Activated naive CD8-positive, alpha-beta T cell treated with anti-CD3 and anti-CD28 coated beads for 36 hours (primary cell): ENCODE measurements at places on chromosomes 7 and 10. TPM values are rescaled to one million over a fixed set of nuclear protein-coding genes. Genes with fewer than 3 reads are reported as not detected.

The MCM10 gene
- total RNA-seq: 89.3 TPM

The SPOCK2 gene
- 136 TPM for total RNA-seq

The COL28A1 gene
- total RNA-seq: not detected

The LARP4B gene
- 114 TPM for total RNA-seq

The ZNF783 gene
- total RNA-seq: 16.2 TPM

The C7orf57 gene
- total RNA-seq: 1.1 TPM

The IDI2 gene
- not detected for total RNA-seq

- DNase-seq: no peak
- no peak overlapping the region for H3K4me3 ChIP-seq
- H3K4me1 ChIP-seq: no peaks in the 10 kb centered on the region
- H3K36me3 ChIP-seq: no peaks in the 10 kb centered on the region
- peaks cover 3% of the 10 kb centered on the region for H3K27me3 ChIP-seq
These were observed 29.9 kb downstream of the CDK14 start for GRCh38 chr7:90626013-90626412.

DNA sequence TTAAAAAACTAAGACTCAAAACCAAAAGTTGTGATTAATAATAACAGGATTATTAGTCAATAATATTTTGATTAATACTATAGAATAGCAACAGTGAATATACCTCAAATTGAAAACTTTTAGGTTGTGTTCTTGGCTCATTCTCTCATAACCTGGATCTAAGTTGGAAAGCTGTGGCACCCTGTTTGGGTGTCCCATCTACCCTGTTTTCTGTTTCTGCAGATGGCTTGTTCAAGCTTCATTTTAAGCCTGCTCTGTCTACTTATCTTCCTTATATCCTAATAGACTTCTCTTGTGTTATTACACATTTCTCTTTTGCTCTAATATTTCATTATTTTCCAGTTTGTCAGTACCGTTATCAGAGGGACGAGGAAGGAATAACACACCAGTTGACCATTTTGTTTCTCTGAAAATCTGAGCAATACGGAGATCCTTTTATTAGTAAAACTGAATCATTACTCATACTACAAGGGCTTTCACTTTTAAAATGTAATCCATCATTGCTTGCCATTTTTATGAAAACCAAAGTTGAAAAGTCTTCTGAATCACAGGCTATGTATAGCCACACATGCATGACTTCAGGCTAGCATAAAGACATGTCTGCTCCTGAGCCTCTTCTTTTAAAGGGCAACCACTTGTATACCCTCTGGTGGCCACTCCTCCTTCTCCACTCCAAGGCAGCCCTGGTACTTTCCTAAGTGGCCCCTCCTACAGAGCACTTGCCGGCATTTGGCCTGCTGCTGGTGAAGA lies 22.3 kb downstream of the COX15 start:
- H3K27me3 ChIP-seq: no peaks in the 10 kb centered on the region
- H3K4me1 ChIP-seq: peaks cover 8% of the 10 kb centered on the region
- DNase-seq: no peak
- no peak overlapping the region for H3K4me3 ChIP-seq

DNA sequence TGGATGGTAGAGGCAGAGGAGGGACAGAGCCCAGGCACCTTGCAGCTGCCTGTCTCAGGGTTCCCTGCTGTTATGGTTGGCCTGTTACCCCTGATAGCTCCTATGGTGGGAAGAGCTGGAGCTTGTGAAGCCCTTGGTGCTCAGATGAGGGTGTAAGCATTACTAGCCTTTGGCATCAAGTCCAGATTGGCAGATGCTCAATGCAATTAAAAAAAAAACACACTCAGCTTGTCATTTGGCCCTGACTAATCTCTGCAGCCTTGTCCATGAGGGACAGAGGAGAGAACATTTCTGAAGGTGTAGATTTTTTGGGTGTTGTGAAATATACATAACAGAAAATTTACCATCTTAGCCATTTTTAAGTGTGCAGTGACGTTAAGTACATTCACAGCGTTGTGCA lies 86.3 kb downstream of the PLPP4 start:
- no peak overlapping the region for H3K27ac ChIP-seq
- H3K4me3 ChIP-seq: no peak overlapping the region
- H3K27me3 ChIP-seq: peaks cover 5% of the 10 kb centered on the region

GRCh38 chr10:64501807-64502206 lies 980.6 kb downstream of the REEP3 start:
- no peaks in the 10 kb centered on the region for H3K36me3 ChIP-seq
- no peaks in the 10 kb centered on the region for H3K27me3 ChIP-seq
- H3K4me1 ChIP-seq: no peaks in the 10 kb centered on the region
- H3K4me3 ChIP-seq: no peak overlapping the region
- no peak overlapping the region for H3K27ac ChIP-seq

- no peaks in the 10 kb centered on the region for H3K4me1 ChIP-seq
- no peaks in the 10 kb centered on the region for H3K27me3 ChIP-seq
These were observed 644.8 kb upstream of the FOXK1 start for GRCh38 chr7:4037308-4037707.

DNA sequence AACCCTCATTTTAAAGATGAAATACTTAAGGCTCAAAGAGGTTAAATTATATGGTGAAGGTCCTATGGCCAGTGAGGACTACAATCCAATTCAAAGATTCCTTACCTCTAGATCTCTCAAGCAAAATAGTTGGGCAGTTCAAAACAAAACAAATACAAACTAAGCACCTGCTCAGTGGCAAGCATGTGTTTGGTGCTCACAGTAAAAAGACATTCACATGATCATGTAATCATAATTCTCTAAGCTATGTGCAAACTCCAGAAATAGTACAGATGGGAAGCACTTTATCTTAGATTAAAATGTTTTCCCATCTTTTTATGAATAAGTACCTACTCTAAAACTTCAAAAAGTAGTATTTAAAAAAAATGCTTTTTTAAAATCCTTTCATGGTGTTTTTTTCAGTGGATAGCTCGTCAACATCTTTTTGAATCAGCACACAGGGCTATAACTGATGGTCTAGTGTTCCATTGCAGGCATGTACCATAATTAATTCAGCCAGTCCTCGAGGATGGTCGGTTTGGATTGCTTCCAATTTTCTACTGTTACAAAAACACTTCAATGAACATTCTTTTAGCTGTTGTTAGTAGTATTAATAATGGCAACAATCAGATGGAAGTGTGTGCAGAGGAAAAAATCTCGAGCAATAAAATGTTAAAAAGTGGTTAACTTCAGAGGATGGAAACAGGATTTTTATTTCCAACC lies 58.4 kb downstream of the CHCHD3 start:
- no peaks in the 10 kb centered on the region for H3K27me3 ChIP-seq
- no peaks in the 10 kb centered on the region for H3K4me1 ChIP-seq
- DNase-seq: no peak
- H3K36me3 ChIP-seq: peaks cover 20% of the 10 kb centered on the region
- H3K27ac ChIP-seq: no peak overlapping the region

- H3K4me1 ChIP-seq: no peaks in the 10 kb centered on the region
- no peak for DNase-seq
- no peaks in the 10 kb centered on the region for H3K27me3 ChIP-seq
- H3K36me3 ChIP-seq: no peaks in the 10 kb centered on the region
- H3K4me3 ChIP-seq: no peak overlapping the region
These were observed 281.1 kb downstream of the CDK14 start for GRCh38 chr7:90877201-90877600.

GRCh38 chr7:3552499-3552898 lies 251.4 kb downstream of the SDK1 start:
- no peaks in the 10 kb centered on the region for H3K4me1 ChIP-seq
- peaks cover 4% of the 10 kb centered on the region for H3K27me3 ChIP-seq
- DNase-seq: no peak
- no peaks in the 10 kb centered on the region for H3K36me3 ChIP-seq

DNA sequence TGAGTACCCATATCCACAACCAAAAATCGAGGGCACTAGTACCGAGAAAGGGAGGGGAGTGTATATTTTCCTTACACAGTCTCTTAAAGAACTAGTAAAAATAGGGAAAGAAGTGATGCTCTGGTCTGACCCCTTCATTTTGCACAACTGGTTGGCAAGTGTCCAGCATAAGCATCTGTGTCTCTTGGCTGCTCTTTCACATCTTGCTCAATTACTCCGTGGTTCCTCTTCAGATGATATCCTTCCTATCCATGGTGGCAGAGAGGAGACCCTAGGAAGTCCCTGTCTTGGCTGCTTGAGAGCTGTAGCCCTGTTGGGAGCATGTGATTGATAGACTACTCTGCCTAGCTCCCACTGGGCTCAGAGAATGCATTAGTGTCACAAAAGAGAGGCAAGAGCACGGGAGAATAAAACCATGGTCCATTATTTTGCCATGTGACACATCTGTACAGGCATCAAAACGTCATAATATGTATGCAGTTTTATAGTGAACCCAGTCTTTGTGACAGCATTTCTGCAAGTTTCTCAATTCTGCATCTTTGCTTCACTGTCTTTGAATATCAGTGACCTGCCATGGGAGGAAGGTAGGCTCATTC lies 111.8 kb upstream of the ANKRD1 start:
- H3K27me3 ChIP-seq: no peaks in the 10 kb centered on the region
- H3K4me3 ChIP-seq: no peak overlapping the region
- no peak for DNase-seq
- H3K4me1 ChIP-seq: peaks cover 17% of the 10 kb centered on the region

GRCh38 chr10:87053577-87054181 lies 33.6 kb downstream of the FAM25A start:
- H3K27ac ChIP-seq: no peak overlapping the region
- no peaks in the 10 kb centered on the region for H3K4me1 ChIP-seq
- H3K27me3 ChIP-seq: no peaks in the 10 kb centered on the region
- no peak for DNase-seq
- no peak overlapping the region for H3K4me3 ChIP-seq

- no peak for DNase-seq
- H3K27ac ChIP-seq: no peak overlapping the region
- H3K27me3 ChIP-seq: no peaks in the 10 kb centered on the region
- no peaks in the 10 kb centered on the region for H3K4me1 ChIP-seq
These were observed 53.8 kb upstream of the LRRC4 start for GRCh38 chr7:128084896-128085608.

DNA sequence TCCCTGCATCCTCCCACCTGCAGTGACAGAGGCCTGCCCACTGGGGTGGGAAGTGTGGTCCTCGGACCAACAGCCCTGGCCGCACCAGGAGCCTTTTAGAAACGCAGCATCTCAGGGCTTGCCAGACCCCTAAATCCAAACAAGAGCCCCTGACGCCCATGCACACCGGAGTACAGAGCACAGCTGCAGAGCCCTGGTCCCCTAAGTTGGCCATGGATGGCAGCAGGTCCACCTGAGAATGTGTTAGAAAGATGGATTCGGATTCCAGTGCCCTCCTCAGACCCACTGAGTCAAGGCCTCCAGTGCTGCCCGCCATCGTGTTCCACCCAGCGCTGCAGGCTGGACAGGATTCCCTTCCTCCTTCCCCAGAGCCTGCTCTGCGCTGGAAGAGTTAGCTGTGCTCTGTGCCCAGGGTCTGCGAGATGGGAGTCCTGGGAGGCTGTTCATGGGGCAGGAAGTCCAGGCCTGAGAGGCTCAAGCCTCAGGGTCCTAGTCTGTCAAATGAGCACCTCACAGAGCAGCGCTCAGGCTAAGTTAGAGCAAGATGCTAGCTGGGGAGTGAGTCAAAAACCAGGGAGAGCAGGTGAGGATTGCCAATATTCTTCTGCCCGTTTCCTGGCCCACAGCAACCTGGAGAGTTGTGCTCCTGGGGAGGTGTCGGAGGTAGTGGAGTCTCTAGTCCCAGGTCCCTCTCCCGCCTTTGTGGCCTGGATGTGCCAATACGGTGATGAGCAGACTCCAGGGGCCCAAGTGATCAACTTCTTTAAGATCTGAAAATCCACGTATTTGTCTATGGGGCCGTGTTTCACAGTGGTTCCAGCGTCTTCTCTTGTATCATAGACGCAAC lies 95.9 kb upstream of the GPR26 start:
- H3K36me3 ChIP-seq: no peaks in the 10 kb centered on the region
- H3K4me1 ChIP-seq: no peaks in the 10 kb centered on the region
- peaks cover 40% of the 10 kb centered on the region for H3K27me3 ChIP-seq
- no peak for DNase-seq
- H3K27ac ChIP-seq: no peak overlapping the region

GRCh38 chr10:78969719-78970118 lies 99.0 kb upstream of the ZMIZ1 start:
- no peaks in the 10 kb centered on the region for H3K36me3 ChIP-seq
- H3K4me1 ChIP-seq: peaks cover 11% of the 10 kb centered on the region
- H3K4me3 ChIP-seq: no peak overlapping the region
- H3K27me3 ChIP-seq: no peaks in the 10 kb centered on the region
- H3K27ac ChIP-seq: no peak overlapping the region
- no peak for DNase-seq

GRCh38 chr10:79898597-79899325 lies 50.1 kb downstream of the SFTPD start:
- H3K36me3 ChIP-seq: no peaks in the 10 kb centered on the region
- H3K4me1 ChIP-seq: peaks cover 1% of the 10 kb centered on the region
- DNase-seq: no peak
- no peak overlapping the region for H3K4me3 ChIP-seq
- H3K27me3 ChIP-seq: peaks cover 45% of the 10 kb centered on the region

- no peak overlapping the region for H3K27ac ChIP-seq
- no peak overlapping the region for H3K4me3 ChIP-seq
- peaks cover 51% of the 10 kb centered on the region for H3K36me3 ChIP-seq
- no peak for DNase-seq
- H3K27me3 ChIP-seq: no peaks in the 10 kb centered on the region
These were observed 136.4 kb upstream of the ODAD2 start for GRCh38 chr10:28135258-28135657.

DNA sequence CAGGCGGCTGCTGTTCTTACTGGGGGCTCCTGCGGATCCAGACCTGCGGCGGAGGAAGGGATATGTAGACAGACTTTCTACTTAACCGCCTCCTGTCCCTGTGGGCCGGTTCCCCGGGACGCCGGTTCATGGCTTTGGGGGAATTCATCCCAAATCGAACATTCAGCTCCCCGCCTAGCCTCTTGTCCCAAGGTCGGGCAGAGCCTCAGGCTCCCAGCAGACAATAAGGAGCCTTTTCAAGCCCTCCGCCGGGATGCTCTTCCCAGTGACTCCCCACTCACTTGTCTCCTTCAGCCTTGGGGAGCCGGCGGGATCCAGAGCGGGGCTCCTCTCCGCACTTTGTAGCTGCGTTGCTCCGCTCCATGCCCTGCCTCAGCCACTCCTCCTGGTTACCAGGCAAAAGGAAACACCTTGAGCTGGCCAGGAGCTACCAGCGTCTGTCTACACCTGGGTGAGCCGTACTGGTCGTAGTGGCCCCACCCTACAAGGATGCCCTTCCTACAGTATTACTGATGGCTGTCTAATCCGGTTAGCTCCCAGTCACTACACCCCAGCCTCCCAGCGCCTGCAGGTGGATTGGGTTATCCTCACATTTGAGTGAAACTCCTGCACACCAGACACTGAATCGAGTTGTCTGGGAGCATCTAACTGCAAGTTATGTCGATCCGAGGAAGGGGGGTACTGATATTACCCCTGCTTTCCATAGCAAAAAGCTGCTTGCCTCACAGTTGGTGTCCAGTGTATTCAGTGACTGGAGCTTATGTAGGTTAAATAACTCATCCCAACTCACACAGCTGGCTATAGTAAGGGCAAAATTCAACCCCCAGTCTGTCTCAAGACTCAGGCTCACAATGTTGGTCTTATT lies at the start of gene C10orf95:
TSS of gene C10orf95 (minus strand) at position 439 of the 865 bp plus-strand sequence. CDS start 450 bp downstream, outside the sequence.
- peak within 1 kb of the TSS; percentile 93 for H3K27ac ChIP-seq
- DNase-seq: no peak
- H3K36me3 ChIP-seq: peaks cover 31% of the 10 kb centered on the region
- no peaks in the 10 kb centered on the region for H3K27me3 ChIP-seq
